ENCODE measurements at places on chromosomes 6 and 20.
A peak's percentile ranks its signal among the peaks of the same experiment; 100 is the strongest.

DNA sequence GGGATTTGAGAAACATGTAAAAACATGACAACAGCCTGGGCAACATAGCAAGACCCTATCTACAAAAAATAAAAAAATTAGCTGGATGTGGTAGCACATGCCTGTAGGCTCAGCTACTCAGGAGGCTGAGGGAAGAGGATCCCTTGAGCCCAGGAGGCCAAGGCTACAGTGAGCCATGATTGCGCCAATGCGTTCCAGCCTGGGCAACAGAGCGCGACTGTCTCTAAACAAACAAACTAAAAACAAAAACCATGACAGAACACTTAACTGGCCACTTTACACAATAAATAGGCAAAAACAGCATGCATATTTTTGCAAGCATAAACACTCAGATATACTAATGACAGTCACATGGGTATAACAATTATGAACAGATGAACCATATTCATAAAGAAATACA, 60.0 kb downstream of the SYTL3 start:
- no peak for DNase-seq

GRCh38 chr6:136503303-136504029, 46.8 kb downstream of the MAP7 start:
- no peak for DNase-seq

DNA sequence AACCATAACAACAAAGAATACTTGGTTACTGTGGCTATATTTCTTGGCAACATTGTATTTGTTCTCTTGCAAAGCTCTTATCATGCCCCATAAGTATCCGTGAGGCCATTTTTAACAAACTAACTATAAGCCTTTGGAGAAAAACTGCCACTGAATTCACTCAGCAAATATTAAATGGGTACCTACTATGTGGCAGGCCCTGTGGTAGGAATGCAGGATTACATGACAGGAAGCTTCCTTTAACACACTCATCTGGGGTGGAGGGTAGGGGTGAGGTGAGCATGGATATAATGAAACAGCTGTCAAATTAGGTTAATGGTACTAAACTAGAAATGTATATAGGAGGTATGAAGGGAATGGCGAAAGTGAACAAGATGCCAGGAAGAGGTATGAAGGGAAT, 504.8 kb downstream of the MEI4 start:
- DNase-seq: no peak

DNA sequence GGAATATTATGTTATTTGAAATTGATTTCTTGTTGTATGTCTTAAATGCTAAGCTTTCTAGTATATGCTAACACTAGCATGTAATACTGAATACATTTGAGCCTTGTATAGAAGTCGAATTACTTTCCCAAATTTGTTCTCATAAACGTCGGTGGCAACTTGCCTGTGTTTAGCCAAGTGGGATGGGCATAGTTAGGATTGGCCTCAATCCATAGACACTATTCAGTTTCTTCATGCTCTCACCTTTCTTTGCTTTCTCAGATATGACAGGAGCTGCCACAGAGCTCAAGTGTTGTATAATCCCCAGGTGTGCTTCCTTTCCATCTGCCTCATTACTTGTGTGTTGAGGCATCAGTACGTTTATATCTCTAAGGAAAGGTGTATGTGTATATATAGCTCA, 19.3 kb downstream of the ZNF334 start:
- DNase-seq: no peak

- no peak for DNase-seq
These were observed 79.8 kb upstream of the SCAF8 start for GRCh38 chr6:154653385-154653784.

GRCh38 chr6:138572167-138572875, 73.0 kb upstream of the NHSL1 start:
- DNase-seq: no peak

DNA sequence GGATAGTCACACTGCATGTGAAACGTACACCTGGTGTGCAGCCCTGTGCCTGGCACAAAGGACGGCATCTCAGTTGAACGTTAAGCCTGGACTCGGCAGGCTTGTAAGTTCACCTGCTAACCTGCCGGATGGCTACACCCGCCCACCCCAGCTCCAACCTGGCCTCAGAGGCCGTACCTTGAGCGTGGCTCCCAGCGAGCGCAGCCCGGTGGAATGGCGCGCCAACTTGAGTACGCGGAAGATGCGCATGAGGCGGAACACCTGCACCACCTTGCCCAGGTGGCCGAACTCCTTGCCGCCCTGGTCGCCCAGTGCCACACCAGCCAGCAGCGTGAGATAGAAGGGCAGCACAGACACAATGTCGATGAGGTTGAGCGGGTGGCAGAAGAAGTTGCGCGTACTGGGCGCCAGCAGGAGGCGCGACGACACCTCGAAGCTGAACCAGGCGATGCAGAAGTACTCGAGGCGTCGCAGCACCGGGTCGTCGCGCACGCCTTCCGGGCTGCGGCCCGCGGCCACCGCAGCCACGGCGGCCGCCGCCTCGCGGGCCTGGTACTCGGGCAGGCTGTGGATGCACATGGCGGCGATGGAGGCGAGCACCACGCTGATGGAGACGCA, 3.3 kb downstream of the KCNS1 start:
- no peak for DNase-seq

DNA sequence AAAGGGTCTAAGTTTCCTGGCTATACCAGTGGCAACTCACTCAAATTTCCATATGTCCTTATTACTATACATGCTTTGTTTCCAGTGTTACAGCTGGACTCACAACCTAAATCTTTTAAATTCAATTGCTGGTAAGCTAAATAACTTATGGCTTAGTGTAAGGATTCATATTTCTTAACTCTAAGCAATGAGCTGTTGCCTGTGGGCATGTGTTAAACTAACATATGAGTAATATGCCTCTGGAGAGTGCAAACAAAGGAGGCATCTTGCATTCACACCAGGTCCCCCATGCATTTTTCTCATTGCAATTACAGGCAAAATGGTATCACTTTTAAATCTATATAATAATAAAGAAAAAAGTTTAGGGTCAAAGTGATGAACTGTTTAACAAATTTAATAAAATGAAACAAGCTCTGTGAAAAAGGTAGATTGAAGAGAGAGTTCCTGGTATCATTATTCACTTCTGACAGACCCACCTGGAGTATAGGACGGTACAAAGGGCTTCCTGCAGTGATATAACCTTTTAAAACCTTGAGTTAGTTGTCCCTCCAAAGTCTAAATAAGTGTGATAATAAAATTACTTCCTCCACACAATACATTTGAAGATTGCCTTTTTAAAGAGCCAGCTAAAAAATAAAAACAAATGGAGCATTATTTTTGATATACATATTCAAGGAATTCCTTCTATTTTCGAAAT, 57.6 kb upstream of the HMGCLL1 start:
- DNase-seq: no peak

DNA sequence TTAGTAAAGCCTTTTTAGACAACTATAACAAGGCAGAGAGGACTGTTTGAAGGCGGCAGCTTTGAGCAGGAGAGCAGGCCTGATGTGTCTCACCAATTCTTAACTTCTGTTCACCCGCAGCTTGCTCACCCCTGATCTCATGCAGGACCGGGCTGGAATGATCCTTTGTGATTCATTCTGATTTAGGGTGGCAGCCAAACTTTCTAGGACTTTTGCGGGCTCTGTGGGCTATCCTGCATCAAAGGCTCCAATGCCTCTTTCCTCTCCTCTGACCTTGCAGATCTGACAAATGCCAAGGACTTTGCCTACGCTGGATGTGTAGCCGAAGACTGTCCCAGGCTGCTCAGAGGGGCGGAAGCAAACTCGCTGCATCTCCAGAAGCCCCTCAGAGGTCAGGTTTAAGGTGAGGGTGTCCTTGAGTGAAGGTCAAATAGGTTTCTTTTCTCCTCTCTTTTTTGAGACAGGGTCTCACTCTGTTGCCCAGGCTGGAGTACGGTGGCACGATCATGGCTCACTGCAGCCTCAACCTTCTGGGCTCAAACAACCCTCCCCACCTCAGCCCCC, 72.3 kb downstream of the VEGFA start:
- no peak for DNase-seq

DNA sequence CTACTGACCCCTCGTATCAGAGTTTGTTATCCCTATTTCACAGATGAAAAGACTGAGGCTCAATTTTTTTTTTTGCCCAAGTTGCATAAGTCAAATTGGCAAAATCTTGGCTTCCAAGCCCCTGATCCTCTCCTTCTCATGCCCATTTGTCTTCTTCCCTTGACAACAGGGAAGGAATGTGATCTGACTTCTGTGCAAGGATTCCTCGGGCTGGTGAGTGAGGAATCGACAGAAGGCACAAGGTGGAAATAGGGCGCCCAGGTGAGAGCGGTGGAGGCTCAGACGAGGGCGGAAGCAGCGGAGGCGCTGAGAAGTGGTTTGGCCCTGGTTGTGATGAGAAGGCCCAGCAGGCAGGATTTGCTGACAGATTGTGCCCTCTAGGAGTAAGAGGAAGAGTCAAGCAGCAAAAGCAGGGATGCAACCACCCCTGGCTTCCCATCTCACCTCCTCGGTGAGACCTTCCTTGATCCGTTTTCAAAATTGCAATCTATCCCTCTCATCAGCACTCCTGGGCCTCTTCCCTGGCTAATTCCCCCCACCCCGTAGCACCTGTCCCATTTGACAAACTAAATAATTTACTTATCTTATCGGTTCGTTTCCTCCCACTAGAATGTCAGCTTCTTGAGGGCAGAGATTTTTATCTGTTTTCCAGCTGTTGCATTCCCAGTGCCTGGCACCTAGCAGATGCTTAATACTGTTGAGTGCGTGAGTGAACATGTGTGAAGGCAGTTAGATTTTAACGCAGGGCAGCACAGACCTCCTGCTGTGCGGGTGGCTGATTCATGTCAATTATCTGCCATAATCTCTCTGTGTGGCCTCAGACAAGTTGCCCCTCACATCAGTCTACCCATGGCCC, 3.7 kb upstream of the SIRPA start:
- DNase-seq: no peak

DNA sequence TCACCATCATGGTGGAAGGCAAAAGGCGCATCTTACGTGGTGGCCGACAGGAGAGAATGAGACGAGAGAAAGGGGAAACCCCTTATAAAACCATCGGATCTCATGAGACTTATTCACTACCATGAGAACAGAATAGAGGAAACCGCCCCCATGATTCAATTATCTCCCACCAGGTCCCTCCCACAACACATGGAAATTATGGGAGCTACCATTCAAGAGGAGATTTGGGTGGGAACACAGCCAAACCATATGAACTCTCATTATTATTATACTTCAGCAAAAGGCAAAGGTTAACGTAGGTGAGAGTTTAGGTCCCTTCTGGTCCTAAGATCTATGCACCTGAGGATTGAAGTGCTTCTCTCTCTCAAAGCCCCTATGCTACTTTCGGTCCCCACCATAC, 2.4 kb upstream of the PFDN4 start:
- DNase-seq: no peak

- no peak for DNase-seq
These were observed 27.1 kb downstream of the NAPB start for GRCh38 chr20:23393996-23394775.

- no peak for DNase-seq
These were observed 135.6 kb upstream of the RUNX2 start for GRCh38 chr6:45192556-45192955.

GRCh38 chr6:25193460-25194171, 85.6 kb upstream of the CARMIL1 start:
- DNase-seq: peak; percentile 31

DNA sequence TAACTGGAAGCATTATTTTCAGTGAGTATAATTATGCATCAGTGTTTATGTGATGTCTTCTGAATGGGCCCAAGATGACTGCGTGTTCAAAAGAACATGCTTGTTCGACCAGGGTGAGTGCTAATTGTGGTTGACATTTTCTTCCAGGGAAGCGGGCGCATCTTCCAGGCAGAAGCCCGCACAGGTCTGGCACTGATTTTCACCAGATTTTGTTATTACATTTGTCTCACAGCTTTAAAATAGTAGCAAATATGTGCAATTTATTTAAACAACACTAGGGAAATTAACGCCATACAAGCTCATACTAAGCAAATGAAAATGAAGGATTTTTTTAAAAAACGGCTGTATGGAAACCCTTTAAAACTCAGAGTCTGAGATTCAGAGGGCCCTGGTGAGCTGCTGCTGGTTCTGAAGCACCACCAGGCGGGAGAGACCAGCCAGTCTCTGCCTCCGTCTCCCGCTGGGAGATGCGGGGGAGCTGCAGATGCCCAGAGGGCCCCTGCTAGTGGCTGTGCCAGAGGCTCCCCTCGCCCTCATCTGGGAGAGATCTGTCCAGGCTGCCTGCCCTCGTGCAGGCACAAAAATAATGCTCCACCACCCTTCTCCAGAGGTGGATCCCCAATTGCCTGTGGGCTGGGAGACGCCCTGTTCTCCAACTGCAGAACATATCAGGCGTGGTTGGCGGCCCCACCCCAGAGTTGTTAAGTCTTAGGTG, 297.0 kb downstream of the TAF4 start:
- DNase-seq: no peak

DNA sequence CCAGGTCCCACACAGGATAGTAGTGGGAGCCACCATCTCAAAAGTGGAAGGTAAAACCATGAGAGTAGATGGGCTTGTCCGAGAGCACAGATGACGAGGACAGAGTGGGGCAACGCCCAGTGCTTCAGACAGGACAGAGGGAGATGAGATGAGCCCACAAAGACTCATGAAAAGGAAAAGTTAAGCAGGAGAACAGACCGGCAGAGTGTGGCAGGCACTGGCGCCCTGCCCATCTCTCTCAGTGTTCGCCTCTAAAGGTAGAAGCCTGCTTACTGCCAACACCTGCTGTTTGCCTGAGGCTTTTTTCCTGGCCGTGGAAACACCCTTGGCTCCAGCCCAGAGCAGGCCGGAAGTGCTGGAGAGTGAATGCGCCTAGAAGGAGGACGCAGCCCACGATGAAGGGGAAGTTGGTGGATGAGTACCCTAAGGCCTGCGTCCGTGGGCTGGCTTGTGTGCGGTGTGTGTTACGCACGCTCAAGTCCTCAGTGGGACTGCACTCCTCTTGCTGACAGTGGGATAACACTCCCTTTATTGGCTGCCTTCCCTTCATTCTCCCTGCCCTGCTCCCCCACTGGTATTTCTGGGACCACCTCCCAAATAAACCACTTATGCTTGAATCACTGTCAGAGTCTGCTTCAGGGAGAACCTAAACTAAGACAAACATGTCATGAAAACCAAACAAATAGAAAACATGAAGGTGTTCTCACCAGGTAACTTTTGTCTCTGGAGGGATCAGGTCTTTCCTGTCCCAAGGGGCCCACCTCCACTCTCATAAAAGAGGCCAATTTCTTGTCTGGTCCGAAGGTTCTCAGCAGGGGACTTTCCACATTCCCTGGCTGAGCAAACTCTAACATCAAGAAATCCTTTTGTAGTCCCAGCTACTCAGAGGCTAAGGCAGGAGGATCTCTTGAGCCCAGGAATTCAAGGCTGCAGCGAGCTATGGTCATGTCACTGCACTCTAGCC, 9.1 kb upstream of the FOXP4 start:
- DNase-seq: peak; percentile 95

GRCh38 chr20:1805161-1805581, 90.0 kb upstream of the SIRPA start:
- no peak for DNase-seq

GRCh38 chr6:138241381-138241780, 23.1 kb upstream of the PBOV1 start:
- no peak for DNase-seq

- DNase-seq: peak; percentile 88
These were observed 8.5 kb upstream of the MCM3 start for GRCh38 chr6:52293067-52293466.

Data from RPMI8226 (cell line).